ENCODE measurements at places on chromosomes 12 and 14. TPM values are rescaled to one million over a fixed set of nuclear protein-coding genes. Genes with fewer than 3 reads are reported as not detected.

DNA sequence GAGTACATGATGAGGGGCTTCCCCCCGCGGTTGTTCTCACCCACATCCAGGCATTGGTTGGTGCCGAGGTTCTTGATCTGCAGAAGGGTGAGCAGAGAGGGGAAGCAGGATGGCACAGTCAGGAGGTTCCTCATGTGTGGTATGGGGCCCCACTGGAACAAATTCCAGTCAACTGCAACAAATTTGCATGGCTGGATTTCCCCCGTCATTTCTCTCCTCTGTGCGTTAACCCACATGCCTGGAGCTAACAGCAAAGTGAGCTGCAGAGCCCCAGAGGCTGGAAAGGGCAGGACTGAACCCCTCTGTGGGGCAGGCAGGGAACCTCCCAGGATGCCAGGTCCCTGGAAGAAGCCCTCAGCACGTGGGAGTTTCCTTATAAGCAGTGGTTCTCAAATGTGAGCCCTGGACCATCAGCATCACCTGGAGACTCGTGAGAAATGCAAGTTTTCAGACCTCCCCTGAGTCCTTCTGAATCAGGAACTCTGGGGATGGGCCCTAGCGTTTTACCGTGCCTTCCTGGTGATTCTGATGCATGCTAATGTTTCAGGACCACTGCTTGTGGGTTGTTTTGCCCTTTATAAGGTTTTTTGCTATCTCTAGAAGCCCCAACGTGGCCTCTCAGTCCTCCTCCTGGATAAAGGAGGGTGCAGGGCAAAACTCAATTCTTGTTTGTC is 11.0 kb upstream of the CELA1 start:
- DNase-seq: no peak

- no peak for DNase-seq
These were observed 1193.7 kb downstream of the GALC start for GRCh38 chr14:86799244-86799647.

- no peak for DNase-seq
These were observed 22.3 kb downstream of the SYT1 start for GRCh38 chr12:78886719-78887407.

DNA sequence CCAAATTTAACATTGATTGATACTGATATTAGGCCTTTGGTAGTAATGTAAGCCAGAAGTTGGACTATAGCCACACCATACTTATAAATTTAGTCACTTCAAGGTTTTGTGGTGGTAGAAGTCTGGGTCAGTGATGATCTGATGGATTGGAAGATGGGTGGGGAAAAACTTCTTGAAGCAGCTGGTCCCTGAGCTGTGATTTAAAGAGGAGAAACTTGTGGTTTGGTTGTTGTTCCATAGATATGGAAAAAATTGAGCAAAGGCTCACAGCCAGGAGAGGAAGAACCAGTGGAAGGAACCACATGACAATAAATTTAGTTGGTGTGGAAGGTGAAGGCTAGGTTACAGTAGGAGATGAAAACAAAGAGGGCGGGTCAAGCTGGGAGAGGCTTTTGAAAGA is 26.1 kb downstream of the PTHLH start:
- DNase-seq: no peak

DNA sequence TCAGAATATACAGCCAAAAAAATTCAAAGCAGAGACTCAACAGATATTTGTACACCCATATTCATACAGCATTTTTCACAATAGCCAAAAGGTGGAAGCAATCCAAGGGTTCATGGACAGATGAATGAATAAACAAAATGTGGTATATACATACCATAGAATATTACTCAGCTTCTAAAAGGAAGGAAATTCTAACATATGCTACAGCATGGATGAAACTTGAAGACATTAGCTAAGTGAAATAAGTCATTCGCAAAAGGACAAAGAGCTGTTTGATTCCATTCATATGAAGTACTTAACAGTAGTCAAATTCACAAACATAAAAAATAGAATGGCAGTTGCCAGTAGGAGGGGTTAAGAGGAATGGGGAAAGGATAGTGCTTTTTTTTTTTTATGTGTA is 91.8 kb upstream of the ARID2 start:
- DNase-seq: no peak

DNA sequence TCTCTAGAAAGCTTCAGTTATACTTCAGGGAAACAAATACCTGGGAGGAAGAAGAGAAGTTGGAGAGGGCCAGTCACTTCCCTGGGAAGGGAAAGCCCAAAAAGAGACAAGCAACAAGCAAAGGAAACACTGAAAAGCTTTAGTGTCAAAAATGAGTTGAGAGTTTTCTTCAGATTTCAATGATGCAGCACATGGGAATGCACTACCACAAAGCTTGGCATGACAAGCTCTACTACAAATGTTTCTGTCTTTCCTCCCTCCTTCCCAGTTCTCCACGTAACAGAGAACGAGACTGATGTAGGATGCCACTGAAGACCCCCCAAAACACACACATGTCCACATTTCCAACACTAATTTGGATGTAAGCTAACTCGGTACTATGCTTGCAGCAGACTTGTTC is 26.8 kb upstream of the ADAMTS20 start:
- no peak for DNase-seq

DNA sequence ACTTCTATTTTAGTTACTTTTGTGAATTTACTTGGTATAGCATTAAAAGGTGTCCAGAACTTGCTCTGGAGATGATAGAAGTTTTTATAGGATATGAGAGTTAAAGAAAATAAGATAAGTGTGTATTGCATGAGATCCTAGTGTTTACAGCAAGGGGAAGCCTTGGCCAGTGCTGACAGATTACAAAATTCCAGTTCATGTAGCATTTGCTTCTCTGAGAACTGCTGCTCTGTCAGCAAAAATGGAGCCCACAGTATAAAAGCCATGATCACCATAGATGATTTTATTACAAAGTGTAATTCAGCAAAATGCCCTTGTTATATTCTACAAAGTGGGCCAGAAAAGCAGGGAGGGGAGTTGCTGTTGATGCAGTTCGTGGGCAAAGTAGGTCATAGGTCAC is 40.0 kb upstream of the ATF1 start:
- no peak for DNase-seq

EML1 gene
- 32.5 TPM for total RNA-seq

SLC6A12 gene
- total RNA-seq: 3.4 TPM

HCAR1 gene
- total RNA-seq: 6.1 TPM

IQSEC3 gene
- 8.1 TPM for total RNA-seq

KERA gene
- not detected for total RNA-seq
